Subcutaneous preadipocyte (primary cell): ENCODE measurements at places on chromosomes 16 and 17. TPM values are rescaled to one million over a fixed set of nuclear protein-coding genes. Genes with fewer than 3 reads are reported as not detected.

MYH4 gene
- not detected in 2 replicates for total RNA-seq

MYLK3 gene
- total RNA-seq, result under 0.01 and 0.73 TPM in 2 replicates

RHBDL3 gene
- total RNA-seq, result under 0.01 and 0.20 TPM in 2 replicates

PRAC1 gene
- not detected in 2 replicates for total RNA-seq

WFIKKN2 gene
- total RNA-seq, result not detected in 2 replicates

ARL5C gene
- not detected in 2 replicates for total RNA-seq

CDK5R1 gene
- total RNA-seq, result 0.73 and 0.78 TPM in 2 replicates

CNGB1 gene
- not detected in 2 replicates for total RNA-seq

TBC1D3I gene
- total RNA-seq, result under 0.01 TPM in 1 of 2 replicates, not detected in the other

MAF gene
- total RNA-seq, result 1.2 and 18.7 TPM in 2 replicates

G6PC1 gene
- not detected in 2 replicates for total RNA-seq

OR2C1 gene
- 0.20 TPM in 1 of 2 replicates, not detected in the other for total RNA-seq

CCP110 gene
- total RNA-seq, result 9.2 and 13.5 TPM in 2 replicates

SLC2A4 gene
- under 0.01 TPM in 1 of 2 replicates, not detected in the other for total RNA-seq

TNFRSF17 gene
- not detected in 2 replicates for total RNA-seq

MYH13 gene
- total RNA-seq, result not detected in 2 replicates

DECR2 gene
- 14.9 and 23.9 TPM in 2 replicates for total RNA-seq

METTL2A gene
- 19.8 and 24.6 TPM in 2 replicates for total RNA-seq

AXIN2 gene
- total RNA-seq, result 1.4 and 3.7 TPM in 2 replicates

BAIAP3 gene
- total RNA-seq, result under 0.01 TPM in 2 replicates
